ENCODE measurements at places on chromosomes 5 and 9.
A peak's percentile ranks its signal among the peaks of the same experiment; 100 is the strongest.

DNA sequence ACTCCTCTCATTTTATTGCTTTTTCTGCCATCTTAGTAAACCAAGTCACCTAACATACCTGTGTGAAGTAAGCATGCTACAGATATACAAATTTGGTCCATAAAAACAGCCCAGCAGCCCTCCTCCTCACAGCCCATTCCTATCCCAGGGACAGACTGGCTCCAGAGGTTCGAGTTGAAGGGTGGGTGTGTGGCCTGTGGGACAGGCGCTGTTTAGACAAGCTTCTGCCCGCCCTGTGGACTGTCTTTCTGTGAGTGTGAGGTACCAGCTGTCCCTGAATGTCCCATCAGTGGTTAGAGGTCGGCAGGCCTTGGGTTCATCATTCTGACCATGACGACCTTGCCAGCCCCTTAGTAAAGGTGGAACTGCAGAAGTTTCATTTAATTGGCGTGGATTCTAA is 82.0 kb downstream of the WNK2 start:
- no peak for DNase-seq

DNA sequence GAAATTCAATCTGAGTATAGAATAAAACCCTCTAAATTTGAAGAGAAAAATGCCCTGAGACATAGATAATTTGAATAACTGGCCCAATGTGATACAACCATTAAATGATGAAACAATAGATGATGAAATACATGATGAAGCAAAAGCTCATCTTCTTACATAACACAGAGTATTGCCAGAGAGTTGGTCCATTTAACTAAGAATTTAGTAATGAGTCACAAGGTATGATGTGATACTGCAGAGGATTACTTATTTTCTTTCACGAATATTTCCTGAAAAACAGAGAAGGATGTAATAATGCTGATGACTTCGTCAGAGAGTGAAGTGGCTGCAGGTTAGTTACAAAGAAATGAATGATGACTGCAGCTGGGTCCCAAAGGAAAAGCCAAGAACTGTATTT is 379.3 kb downstream of the CDH12 start:
- no peak for DNase-seq

- no peak for DNase-seq
Measured at GRCh38 chr9:106722051-106722753, 140.8 kb upstream of the ZNF462 start.

DNA sequence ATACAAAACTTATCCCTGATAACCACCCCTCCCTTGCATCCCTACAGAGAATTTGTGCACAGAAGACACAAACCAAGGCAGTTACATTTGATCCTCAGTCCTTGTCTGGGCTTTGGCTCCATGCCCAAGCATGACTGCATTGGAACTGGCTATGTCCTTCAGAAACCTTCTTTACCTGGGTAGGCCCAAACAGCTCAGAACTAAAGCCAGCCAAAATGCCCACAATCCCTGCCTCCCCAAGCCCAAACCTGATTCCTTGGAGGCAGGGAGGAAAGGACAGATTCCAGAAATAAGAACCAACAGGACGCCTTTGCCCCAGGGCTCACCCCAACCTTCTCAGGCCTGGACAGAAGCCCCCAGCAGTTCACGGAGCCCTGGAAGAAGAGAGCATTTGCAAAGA is 8.2 kb downstream of the IL17B start:
- peak; percentile 28 for DNase-seq

- no peak for DNase-seq
Measured at GRCh38 chr5:135036405-135036804, 2.4 kb upstream of the PITX1 start.

GRCh38 chr9:4510546-4511322 is 20.5 kb downstream of the SLC1A1 start:
- DNase-seq, result no peak

DNA sequence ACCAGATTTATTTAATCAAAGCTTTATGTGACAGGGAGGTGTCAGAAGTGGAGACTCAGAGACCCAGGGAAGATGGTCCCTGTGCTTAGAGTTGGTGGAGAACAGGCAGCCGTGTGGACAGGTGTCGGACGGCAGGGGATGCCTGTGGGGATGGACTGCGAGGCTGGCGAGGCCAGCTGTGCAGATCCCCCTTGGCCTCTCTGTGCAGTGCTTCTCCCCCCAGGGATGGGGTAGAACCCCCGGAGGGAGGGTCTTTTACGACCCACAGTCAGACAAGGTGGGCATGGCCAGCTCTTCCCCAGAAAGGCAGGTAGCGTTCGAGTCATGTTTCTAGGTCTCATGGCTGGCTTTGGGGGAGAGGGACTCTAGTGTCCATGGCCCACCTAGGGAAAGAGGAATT is 4.7 kb upstream of the SLC2A6 start:
- DNase-seq, result no peak

- no peak for DNase-seq
Measured at GRCh38 chr5:34897646-34898045, 17.7 kb downstream of the RAD1 start.

DNA sequence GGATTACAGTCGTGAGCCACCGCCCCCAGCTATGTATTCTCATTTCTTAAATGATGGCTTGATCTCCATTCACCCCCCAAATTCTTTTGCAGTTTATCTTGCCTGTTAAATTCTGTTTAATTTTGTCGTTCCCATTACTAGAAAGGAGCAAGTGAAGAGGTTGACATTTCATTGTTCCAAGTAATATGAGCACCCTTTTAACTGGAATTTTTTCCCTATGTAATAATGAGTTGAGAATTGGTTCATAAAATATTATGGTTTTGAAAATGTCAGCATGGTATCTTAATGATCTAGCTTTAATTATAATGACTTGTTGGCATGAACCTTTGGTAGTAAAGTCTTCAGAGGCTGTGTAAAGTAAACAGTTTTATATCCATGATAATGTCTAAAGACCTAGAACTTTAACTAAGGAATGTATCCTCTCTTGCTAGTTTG is 37.4 kb downstream of the F2RL2 start:
- DNase-seq, result no peak

- DNase-seq, result no peak
Measured at GRCh38 chr5:171888051-171888481, 102.4 kb downstream of the SMIM23 start.

DNA sequence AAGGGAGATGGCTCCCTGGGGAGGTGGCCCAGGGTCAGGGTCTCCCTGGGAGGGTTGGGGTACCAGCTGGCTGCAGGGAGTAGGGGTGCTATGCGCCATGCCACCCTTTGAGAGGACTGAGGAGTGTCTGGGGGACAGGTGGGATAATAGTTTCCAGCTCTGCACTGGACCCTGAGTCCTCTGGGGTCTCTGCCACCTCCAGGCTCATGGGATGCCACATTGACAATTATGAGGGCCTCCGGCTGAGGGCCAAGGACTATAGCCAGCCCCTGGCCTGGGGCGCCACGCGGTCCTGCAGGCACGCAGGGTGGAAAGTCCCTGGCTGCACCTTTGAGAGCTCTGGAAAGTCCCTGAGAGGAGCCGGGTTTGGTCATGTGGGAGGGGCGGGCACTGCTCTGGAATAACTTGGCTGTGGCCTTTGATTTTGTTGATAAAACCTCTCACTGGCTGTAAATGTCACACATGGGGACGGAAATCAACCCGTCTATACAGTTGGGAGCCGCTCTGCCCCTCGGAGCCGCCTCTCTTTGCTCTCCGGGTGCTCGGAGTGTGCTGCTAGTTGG is 16.0 kb downstream of the TRAF2 start:
- DNase-seq, result no peak

- no peak for DNase-seq
Measured at GRCh38 chr9:82105729-82106128, 117.2 kb downstream of the SPATA31D1 start.

- no peak for DNase-seq
Measured at GRCh38 chr5:107790671-107791070, 119.9 kb upstream of the EFNA5 start.

- no peak for DNase-seq
Measured at GRCh38 chr9:73050887-73051550, 98.2 kb upstream of the ALDH1A1 start.

GRCh38 chr5:83711982-83712601 is 8.6 kb downstream of the HAPLN1 start:
- DNase-seq, result peak; percentile 75

DNA sequence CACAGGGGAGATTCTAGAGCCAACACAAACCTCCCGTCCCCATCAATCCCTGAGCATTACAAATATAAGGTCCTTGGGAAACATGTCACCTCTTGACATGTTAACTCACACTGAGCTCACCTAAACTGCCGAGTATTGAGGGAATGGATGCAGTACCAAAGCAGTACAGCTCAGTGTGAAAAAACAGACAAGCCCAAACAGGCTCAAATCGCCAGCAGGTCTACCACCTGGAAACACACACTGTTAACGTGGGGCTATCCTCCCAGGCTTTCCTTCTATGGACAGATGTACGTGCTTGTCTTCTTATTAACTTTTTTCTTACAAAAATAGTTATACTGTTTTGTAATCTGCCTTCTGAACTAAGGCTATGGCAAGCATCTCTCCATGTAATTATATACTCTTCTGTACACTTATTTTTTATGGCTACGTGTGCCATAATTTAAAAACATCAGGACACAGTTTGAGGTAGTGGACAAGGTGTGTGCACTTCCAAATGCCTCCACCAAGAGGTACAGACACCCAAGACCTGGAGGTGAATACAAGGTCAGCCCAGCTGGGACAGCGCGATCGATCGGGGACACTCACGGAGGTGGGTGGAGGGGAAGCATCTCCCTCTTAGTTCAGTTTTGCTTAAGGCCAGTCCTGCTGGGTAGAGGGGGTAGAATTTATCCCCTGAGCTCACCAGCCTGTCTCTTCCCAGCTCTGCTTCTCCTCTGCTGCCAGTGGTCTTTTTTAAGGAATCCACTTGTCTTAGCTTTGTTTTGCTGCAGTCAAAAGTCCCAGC is 76.5 kb downstream of the DAP start:
- DNase-seq, result no peak

GRCh38 chr9:137905740-137906139 is 28.2 kb downstream of the CACNA1B start:
- DNase-seq, result no peak

- no peak for DNase-seq
Measured at GRCh38 chr5:91038180-91038808, 344.8 kb downstream of the ARRDC3 start.

DNA sequence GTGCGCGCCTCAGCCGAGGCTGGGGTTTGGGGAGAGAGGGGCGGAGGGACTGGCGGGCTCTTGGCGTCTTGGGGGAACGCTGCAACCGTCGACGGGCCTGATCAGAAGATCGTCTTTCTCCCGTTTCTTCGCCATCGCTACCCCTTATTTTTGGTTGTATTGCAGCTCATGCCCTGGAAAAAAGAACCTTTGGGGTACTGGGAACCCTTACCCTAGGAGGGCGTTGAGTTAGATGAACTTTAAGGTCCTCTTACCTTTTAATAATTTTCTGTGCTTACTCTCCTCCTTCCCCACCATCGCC is 719 bp downstream of the PAIP2 start:
- no peak for DNase-seq

GRCh38 chr9:124611106-124611505 is 103.9 kb upstream of the NR5A1 start:
- DNase-seq, result no peak

DNA sequence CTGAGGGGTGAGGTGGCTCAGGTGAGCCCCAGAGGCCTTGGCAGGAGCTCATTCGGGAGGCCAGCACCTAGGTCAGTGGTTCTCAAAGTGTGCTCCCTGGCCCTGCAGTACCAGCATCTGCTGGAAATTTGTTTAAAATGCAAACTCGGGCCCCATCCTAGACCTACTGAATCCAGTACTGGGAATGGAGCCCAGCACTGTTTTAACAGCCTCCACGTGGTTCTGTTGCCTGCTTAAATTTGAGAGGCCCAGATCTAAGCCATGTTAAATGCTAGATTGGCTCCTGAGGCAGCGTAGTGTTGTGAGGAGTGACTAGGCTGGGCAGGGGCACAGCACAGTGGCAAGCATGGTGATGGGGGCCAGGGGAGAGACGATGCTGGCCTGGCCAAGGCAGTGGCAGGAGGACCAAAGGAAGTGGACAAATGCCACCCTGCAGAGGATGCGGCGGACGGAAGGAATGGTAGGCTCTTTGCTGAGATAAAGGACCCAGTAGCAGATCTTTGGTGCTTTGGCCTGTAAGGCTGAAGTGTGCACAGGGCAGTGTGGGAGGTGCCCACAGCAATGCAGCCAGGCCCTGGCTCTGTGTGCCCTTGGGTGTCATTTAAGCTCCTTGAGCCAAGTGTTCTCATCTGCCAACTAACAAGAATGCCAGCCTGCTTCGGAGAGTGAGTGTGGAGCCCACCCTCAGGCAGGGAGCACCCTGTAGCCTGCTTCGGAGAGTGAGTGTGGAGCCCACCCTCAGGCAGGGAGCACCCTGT is 4.2 kb downstream of the PRR7 start:
- no peak for DNase-seq

DNA sequence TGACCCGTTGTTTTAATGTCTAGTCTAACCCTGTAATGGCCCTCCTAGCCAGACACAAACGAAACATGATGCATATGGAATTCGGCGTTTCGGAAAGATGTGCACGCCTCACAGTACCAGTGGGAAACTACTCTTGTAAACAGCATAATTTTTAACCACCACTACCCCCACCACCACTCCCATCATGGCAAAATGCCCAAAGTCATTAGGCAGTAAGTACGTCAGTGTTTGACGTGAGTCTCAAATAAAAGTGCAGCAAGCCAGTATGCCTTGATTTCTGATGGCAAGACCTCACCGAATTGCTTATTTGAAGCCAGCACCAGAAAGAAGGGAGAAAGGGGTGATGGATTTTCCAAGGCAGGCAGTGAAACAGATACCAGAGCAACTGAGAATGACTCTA is 71.4 kb downstream of the ADRB2 start:
- DNase-seq, result no peak

DNA sequence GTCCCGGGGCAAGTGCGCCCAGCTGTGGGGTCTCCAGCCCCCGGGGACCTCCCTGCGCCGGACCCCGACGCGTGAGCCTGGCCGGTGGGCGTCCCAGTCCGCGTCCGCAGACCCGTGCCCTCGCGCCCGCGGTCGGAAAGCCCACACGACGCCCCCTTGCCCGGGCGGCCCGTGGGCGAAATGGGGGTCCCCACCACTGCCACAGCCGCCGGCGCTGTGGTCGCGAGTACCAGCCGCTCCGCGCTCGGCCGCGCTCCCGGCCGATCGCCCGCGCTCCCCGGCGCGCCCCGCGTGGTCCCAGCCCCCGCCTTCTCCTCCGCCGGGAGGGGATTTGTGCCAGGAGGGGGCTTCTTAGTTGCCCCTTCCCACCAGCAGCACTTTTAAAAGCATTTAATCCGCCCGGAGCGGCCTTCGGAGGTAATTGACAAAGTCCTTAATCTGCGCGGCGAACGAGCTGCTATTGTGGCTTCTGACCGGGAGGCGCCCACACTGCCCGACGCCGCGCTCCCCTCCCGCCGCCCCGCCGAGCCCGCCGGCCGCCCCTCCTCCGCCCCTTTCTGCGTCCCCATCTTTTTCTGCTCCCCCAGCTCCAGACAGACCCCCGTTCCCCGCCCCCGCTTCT is 469 bp upstream of the FIBCD1 start:
- DNase-seq, result no peak

GRCh38 chr5:115932991-115933390 is 29.3 kb upstream of the LVRN start:
- DNase-seq, result no peak

- DNase-seq, result no peak
Measured at GRCh38 chr9:133207540-133208170, 1.4 kb downstream of the OBP2B start.
